ENCODE measurements at places on chromosomes 5 and 9.

DNA sequence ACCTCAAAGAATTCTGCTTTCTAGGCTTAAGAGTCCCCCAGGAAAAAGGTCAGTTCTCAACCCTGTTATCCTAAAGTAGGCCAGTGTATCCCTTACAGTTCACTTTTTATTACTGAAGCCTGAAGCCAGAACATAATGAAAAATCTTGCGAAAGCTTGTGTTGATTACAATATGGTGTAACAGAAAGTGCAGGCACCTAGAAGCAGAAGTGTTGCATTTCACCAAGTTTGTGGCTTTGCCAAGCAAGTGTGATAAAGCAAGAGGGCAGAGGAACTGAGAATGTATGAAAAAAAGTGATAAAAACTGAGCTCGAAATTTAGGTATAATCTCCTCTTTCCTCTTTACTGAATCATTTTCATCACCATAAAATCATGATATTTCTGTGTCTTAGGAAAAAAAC lies 26.2 kb downstream of the AGTPBP1 start:
- DNase-seq: no peak

DNA sequence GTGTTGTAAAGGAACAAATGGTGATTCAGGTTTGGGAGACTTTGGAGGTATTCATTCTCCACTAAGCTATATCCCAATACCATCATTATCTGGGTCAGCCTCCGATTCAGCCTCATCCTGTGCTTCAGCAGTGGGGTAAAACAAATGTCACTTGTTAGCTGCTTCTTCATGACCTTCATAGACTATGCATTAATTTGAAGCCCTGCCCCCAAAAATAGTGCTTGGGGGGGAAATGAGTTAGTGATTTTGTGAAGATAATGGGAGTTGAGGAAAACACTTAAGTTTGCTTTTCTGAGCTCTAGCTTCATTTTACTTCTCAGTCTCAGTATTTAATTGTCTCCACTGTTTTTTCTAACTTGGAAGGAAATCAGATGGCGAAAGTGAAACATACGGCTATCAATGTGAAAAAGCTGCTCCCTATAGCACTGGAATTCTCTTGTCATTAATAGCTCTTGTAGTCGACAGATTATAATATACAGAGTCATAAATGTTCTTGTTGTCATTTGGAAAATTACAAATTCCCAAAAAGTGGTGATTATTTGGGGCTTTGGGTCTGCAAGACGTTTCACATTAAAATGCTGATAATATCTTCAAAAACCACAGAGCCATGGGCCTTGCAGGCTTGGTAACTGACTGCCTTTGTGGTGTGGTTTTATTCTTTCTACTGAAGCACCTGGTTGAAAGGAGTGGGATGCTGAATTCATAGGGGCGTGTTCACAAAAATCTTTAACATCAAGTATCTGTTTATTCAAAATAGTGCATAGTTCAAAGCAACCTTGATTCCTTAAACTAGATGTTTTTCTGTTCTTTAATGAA lies 40.0 kb downstream of the PIK3R1 start:
- no peak for DNase-seq

- no peak for DNase-seq
Measured at GRCh38 chr5:90338712-90339372, 70.7 kb downstream of the CETN3 start.

GRCh38 chr5:106759152-106759551 lies 911.6 kb downstream of the EFNA5 start:
- no peak for DNase-seq

GRCh38 chr5:116883875-116884274 lies 309.3 kb upstream of the SEMA6A start:
- no peak for DNase-seq

- no peak for DNase-seq
Measured at GRCh38 chr5:150057052-150057451, 29.3 kb downstream of the CSF1R start.

DNA sequence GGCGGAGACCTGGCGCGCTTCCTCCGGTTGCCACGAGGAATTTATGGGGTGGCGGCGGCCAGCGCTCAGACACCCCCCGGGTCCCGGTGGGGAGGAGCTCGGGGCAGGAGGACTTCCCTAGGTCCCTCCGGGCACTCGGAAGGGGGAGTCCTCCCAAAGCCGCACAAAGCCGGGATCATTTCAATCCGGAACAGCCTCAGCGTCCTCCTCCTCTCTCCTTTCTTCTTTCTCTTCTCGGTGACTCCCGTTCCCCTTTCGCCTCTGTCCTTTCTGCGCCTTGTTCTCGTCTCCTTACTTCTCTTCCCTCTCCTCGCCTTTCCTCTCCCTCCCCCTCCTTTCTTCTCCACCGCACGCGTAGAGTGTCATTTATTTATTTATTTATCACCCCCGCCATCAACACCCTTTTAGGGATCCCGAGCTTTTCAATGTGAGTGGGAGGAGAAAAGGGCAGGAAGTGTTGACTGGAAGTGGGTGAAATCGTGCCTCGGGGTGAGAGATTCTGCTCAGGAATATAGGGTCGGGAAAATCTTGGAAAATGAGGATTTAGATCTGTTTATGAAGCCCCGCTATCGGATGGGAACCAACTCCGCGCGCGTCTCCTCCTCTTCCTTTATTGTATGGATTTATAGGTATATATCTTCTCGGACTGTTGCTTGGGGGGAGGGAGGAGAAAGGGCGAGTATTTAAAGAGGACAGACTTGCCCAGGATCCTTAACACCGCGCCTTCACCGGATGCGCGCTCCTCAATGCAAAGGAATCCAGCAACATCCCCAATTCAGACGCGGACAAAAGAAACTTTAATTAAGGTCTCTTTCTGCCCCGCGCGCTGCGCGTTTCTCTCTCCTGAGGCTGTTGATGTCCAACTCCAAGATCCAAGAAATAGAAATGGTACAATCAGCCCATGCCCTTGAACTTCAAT lies 2.0 kb upstream of the ZNF462 start:
- no peak for DNase-seq

- DNase-seq: peak; percentile 92
Measured at GRCh38 chr9:91193658-91194391, 167.9 kb downstream of the AUH start.

GRCh38 chr5:57802131-57802530 lies 319.5 kb upstream of the ACTBL2 start:
- no peak for DNase-seq

- DNase-seq: no peak
Measured at GRCh38 chr5:15255576-15255975, 244.4 kb upstream of the FBXL7 start.

GRCh38 chr9:7259544-7260241 lies 501.9 kb downstream of the KDM4C start:
- DNase-seq: no peak

DNA sequence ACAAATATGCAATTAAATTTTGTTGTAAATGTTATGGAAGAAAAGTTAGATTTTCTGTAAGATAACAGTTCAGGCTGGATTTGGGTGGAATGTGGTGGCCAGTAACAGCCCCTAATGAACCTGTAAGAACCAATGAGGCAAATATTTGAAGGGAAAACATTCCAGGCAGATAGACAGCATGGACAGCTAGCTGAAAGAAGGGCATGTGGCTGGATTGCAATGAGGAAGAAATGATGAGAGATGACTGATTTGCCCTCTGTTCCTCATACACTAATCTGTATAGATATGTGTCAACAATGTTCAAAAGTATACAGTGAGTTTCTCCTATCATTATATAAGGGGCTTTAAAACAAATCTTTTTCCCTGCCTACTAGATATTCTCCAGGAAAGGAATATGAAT lies 58.8 kb downstream of the MAN2A1 start:
- DNase-seq: no peak
